ENCODE measurements at places on chromosomes 1 and 21.

DNA sequence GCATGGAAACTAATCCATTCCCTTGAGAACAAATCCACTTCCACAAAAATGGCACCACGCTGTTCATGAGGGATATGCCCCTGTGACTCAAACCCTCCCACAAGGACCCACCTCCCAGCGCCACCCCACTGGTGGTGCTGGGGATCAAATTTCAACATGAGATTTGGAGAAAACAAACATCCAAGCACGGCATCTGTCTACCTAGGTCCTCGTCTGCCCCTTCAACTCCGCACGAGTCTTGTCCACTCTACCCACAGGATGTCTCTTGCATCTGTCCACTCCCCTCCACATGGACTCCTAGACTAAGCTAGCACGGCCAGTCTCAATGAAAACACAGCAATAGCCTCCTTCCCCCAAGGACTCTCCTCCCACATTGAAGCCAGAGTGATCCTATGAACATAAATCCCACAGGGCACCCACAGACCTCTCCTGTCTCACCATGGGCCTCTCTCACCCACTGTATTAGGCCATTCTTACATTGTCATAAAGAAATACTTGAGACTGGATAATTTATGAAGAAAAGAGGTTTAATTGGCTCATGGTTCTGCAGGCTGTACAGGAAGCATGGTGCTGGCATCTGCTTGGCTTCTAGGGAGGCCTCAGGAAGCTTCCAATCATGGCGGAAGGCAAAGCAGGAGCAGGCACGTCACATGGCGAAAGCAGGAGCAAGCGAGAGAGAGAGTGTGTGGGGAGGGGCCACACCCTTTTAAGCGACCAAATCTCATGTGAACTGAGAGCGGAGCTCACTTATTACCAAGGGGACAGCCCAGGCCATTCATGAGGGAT, 101.4 kb downstream of the TOMM20 start:
- no peak for DNase-seq

DNA sequence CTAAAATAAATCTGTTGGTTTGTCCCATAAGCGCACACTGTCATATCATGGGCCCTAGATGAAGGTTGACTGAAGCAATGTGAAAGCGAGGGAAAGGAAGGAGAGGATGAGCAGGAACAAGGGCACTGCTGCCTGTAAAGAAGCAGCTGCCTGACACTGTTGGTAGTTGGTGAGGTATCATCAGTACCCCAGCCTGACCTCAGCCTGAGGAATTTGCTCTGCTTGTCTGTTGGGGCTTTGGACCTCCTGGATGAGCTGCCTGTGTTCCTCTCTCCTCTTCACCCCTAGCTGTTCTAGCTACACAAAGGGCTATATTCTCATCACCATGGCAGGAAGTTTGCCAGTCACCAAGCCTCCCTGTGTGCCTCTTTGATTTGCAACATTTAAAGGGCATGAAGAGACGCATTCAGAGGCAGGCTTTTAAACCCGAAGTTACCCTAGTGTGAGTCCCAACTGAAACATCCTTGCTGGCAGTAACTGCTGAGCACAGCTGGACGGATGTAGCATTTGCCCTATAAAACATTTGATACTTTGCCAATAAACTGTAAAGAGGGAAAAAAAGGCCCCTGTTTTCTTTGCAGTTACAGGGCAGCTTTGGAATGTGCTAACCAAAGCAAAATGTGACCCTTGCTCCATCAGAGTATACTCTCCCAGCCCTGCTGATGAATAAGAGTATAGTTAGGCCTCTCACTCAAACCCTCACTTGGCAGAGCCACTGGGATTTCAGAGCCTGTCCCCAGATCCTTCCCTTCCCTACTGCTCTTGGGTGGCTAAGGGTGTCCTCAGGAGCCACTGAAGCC, 22.2 kb upstream of the SPATA6 start:
- DNase-seq: peak; percentile 33

DNA sequence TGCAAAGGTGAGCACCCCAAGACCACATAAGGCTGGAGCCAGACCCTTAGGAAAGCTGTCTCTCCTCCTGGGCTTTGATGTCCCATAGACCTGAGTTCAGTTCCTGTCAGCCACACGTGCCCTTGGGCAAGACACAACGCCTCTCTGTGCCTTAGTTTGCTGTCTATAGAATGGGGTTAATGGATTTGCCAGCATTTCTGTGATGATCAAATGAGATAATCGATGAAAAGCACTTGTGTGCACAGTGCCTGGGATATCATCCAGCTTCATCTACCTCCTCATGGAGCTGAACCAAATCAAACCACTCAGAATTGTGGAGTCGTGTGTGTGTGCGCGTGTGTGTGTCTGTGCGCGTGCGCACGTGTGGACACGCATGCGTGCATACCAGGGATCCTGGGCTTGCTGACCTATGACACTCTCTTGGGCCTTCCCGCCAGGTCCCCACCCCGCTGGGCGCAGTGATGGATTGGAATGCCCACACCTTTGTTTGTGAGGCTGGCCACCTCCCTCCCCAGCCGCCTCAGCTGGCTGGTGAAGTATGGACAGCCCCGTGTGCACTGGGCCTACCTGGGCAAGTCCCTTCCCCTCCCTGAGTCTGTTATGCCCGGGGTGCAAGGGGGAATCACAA, 5.2 kb downstream of the TTC22 start:
- DNase-seq: no peak

GRCh38 chr1:154970631-154971340, at the start of gene SHC1:
SHC1 (minus strand) TSS chr1:154970747; CDS start chr1:154970526, 221 bp downstream.
- no peak for DNase-seq

GRCh38 chr1:29410476-29410875, 174.2 kb downstream of the PTPRU start:
- no peak for DNase-seq

- peak; percentile 60 for DNase-seq
These were observed 62.0 kb upstream of the NEK2 start for GRCh38 chr1:211737115-211738035.

DNA sequence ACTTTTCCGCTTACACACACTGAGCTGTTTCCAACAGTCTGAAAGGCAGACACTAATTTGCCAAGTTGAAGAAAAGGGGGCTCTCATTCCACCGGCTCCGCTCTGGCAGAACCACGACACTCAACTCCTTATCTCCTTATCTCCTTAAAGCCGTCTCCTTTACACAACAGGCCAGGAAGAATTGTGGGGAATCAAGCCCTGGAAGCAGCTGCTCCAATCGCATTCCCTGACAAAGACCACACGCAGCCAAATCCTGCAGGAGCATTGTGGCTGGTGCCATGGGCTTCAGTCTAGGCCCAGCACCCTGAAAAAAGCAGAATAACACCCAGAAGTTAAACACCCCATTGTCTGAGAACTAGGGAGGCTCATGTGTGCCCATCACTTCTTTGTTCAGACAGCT, 24.1 kb downstream of the SUSD4 start:
- DNase-seq: no peak

GRCh38 chr1:87426463-87427249, 98.0 kb downstream of the LMO4 start:
- DNase-seq: no peak

- DNase-seq: no peak
These were observed 127.8 kb downstream of the NTMT2 start for GRCh38 chr1:170273291-170274130.

DNA sequence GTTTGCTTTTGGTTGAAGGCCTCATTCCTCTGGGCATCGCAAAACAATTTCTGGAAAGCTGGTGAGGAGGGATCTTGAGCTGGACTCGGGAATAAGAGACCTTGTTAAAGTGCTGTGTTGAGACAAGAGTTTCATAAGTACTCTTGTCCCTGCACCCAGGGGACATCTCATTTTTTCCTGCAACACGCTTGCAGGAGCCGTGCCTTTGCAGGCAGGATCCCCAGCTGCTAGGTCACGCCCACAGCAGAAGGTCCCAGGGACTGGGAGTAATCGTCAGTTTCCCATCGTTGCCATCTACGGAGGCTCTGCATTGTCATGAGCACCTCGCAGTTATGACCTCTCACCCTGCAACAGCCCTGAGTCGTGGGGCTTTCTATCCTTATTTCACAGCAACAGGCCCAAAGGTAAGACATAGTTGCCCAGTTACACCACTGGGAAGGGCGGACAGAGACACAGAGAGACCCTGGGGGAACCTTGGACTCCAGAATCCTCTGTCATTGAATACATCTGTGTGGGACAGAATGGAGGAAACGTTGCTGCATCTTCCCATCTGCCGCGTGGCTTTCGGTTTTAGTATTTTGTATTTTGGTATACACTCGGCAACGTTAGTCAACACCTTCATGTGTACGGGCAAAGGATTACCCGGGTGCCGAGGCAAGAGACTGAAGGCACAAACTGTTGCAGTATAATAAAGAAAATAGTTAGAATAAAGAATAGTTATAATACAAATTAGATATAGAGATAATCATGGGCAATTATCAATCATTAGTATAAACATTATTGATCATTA, 60.4 kb upstream of the DMRTB1 start:
- DNase-seq: no peak

Measured in C1 segment of cervical spinal cord (tissue), 14 donors.